Stimulated activated CD4-positive, alpha-beta T cell treated with anti-CD3 and anti-CD28 coated beads, Interleukin-2, amount 100 ng/mL, for 24 hours (primary cell): ENCODE measurements at places on chromosomes 6 and 20.

GRCh38 chr6:18412068-18412467 lies 24.9 kb downstream of the RNF144B start:
- no peak for DNase-seq

DNA sequence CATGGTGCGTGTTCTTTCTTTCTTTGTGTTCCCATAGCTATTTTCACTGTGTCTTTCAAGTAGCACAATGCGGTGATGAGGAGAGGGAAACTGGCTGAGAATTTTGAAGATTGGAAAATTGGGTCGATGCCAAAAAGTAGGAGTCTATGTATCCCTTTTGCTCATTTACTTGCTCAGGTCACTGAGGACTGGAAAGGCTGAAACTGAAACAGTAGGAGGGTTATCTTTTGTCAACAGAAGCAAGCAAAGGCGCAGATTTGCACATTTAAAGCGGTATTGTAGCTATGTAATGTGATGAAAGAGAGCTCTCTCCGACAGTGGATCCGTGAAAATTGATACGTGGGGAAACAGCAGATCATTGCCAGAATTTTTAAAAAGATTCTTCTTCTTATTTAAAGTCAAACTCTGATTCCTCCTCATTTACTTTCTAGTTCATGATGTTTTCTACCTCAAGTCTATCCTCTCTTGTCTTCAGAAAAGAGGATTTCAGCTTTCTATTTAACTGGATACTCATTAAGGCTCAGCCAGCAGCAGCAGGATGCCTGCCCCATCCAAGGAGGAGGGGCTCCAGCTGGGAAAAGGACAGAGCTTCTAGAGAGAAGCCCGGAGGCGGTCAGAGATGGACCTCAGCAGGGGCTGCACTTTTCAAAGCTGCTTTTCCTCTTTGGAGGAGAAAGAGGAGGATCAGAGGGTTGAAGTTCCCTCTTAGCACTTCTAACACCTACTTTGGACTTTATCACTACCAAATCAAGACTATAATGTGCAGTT lies 15.9 kb upstream of the FYN start:
- DNase-seq: no peak

DNA sequence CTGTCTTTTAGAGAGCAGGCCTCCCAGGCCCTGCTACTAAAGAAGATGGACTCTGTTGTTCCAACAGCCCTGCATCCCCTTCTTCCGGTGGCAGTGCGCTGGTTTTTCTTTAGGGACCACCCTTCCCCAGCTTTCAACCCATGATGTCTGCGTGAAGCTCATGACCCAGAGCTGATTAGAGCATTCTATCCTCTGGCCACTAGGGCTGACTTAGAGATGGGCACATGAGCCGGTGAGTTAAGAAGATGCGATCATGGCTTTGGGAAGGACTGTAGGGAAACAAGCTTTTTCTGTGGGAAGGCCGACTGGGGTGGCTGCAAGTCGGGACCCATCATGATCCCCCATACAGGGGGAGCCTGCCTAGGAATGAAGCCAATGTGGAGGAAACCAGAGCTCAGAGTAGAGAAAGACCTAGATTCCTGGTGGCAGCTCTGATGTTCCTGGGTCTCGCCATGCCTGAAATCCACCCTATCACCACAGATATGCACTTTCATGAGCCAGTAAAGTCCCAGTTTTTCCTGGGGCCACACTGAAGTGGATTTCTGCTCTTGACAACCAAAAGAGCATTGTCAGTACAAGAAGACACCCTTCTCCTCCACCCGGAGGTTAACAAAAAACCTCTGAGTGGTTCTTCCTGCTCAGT lies 29.1 kb upstream of the STX16 start:
- no peak for DNase-seq

- no peak for DNase-seq
Observed at GRCh38 chr20:11012975-11013374, 339.2 kb upstream of the JAG1 start.

DNA sequence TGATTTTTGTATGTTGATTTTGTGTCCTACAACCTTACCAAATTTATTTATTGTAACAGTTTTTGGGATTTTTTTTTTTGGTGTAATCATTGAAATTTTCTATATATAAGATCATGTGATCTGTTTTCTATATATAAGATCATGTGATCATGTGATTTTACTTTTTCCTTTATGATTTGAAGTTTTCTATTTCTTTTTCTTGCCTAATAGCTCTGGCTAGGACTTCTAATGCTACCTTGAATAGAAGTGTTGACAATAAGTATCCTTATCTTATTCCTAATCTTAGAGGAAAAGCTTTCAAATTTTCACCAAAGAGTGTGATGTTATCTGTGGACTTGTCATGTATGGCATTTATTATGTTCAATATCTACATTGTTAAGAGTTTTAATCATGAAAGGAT lies 69.7 kb downstream of the TNFAIP3 start:
- no peak for DNase-seq

DNA sequence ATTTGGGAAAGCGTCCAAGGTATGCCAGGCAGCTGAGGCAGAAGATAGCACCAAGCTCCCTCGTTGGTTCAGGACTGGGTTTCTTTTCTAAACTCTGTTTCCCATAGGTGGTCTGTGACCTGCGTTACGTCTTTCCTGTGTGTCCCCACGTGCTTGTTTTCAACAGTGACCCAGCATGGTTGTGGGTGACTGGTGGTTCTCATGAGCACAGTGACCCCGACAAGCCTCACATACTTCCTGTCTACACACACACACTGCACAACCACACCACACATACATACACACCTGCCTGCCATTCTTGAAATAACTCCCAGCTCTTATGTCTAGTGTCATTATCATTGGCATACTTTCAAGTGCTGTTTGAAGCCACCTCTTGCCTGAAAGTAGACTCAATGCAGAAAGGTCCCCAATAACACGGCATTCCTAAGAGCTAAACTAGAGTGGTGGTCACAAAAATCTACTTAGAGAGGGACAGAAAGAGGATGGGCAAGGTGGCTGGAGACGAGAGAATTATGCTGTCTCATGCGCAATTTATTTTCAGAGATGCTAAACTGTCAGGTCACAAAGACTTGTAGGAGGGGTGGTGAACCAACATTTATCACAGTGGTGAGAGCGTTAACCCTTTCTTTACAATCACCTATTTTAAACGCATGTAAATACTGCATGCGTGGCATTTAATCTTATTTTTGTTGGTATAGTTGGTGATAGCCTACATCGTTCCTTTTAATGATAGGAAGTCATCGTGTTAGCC lies 66.7 kb downstream of the GCNT2 start:
- DNase-seq: no peak

GRCh38 chr20:50385733-50386640 lies 124.2 kb upstream of the PTPN1 start:
- DNase-seq: peak; percentile 30

- DNase-seq: no peak
Observed at GRCh38 chr20:47506335-47506734, 4.6 kb downstream of the NCOA3 start.

GRCh38 chr6:41670703-41671360 lies 32.6 kb downstream of the MDFI start:
- DNase-seq: no peak

- no peak for DNase-seq
Observed at GRCh38 chr20:41393705-41394066, 27.1 kb upstream of the EMILIN3 start.
